Stomach (tissue), 19 donors: ENCODE measurements at places on chromosomes 5 and 9. TPM values are rescaled to one million over a fixed set of nuclear protein-coding genes. Genes with fewer than 3 reads are reported as not detected.

- DNase-seq = no peak
These were observed 40.8 kb upstream of the SPATA31C2 start for GRCh38 chr9:88179062-88179521.

DNA sequence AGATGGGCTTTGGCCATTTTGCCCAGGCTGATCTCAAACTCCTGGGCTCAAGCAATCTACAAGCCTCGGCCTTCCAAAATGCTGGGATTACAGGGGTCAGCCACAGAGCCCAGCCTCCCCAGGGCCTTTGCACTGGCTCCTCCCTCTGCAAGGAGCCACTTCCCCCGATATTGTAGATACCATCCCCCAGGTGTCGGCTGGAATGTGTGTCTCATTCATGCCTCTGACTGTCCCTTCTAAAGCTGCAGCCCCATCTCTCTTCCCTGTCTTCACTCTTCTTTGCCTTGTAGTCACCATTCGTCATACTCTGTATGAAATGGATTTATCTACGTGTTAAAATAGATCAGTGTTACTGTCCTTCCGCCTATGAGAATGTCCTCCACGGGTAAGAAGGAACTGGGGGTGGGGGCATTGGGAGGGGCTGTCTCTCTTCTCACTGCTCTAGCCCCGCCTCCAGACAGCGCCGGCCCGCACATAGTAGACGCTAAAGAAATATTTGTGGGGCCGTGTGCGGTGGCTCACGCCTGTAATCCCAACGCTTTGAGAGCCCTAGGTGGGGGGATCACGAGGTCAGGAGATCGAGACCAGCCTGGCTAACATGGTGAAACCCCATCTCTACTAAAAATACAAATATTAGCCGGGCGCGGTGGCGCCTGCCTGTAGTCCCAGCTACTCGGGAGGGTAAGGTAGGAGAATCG lies 68.5 kb downstream of the LMX1B start:
- no peak for DNase-seq

The ARL14EPL gene
- total RNA-seq = not detected

GRCh38 chr5:55004729-55005128 lies 19.3 kb upstream of the GZMK start:
- DNase-seq = no peak

The NMUR2 gene
- not detected for total RNA-seq

- no peak for DNase-seq
These were observed 150.5 kb downstream of the TLE1 start for GRCh38 chr9:81538890-81539289.

GRCh38 chr9:19935422-19935821 lies 146.6 kb upstream of the SLC24A2 start:
- no peak for DNase-seq

The OR1K1 gene
- not detected for total RNA-seq

- no peak for DNase-seq
These were observed 76.8 kb downstream of the PALM2AKAP2 start for GRCh38 chr9:109856785-109857184.

DNA sequence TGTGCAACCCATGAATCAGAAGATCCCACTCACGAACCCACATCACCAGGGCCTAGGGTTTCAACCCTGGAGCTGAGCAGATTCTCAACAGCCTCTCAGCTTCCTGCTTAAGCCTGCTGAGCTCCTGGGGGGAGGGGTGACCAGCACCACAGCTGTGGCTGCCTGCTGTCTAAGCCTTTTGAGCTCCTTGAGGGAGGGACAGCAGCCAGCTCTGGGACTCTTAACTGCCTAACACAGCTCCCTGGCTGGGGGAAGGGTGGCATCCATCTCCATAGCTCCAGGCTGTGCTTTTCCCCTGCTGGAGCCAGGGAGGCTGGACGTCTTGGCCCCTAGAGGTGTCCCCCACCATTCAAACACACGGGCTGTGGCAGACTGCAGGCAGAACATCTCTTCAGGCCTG lies 250.3 kb downstream of the DMAC1 start:
- peak; percentile 75 for DNase-seq

The HAUS6 gene
- total RNA-seq = 22.3 TPM

The ROR2 gene
- 15.6 TPM for total RNA-seq

DNA sequence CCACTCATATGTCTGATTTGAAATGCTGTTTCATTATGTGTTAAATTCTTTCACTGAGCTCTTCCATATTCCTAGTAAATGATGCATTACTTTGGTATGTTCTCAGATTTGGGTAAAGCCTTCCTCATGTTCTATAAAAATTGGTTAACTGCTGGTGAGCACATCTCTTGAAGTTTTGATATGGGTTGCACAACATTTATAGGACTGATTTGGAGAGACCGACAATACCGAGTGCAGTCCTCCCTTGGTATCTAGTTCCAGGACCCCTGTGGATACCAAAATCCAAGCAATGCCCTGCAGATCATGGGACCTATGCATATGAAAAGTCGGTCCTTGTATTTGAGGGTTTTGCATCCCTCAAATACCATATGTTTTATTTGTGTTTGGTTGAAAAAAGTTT lies 37.8 kb downstream of the WDR36 start:
- DNase-seq = no peak

- no peak for DNase-seq
These were observed 13.0 kb downstream of the UBAP2 start for GRCh38 chr9:34035656-34036055.

GRCh38 chr9:108163321-108164005 lies 673.9 kb upstream of the KLF4 start:
- no peak for DNase-seq

GRCh38 chr5:103624035-103624480 lies 61.5 kb upstream of the NUDT12 start:
- no peak for DNase-seq

DNA sequence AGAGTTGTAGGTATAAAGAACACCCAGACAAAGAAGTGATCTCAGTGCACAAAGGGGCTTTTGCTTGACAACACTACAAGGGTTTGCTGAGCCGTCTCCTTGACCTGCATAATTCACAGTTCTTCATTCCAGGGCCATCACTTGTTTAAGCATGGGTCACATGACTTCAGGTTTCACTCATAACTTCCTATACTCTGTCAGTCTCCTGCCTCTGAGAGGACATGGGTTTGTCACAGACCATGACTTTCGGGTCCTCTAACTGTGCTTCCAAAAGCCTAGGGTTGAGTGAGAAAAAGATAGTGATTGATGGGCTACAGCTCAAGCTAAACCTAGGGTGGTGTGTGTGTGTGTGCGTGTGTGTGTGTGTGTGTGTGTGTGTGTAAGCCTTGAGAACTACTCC lies 166.4 kb downstream of the CDH6 start:
- no peak for DNase-seq
